H1 (cell line): ENCODE measurements at places on chromosomes 11 and 22. TPM values are rescaled to one million over a fixed set of nuclear protein-coding genes. Genes with fewer than 3 reads are reported as not detected.

The OR6M1 gene
- not detected in 2 replicates for polyA plus RNA-seq

The FANCF gene
- 10.0 and 11.6 TPM in 2 replicates for polyA plus RNA-seq

The FJX1 gene
- polyA plus RNA-seq = 6.3 and 10.0 TPM in 2 replicates

The OR5B21 gene
- not detected in 2 replicates for polyA plus RNA-seq

The NXPE1 gene
- not detected in 2 replicates for polyA plus RNA-seq

The DEPDC7 gene
- 1.4 and 3.1 TPM in 2 replicates for polyA plus RNA-seq

The GSTT2B gene
- polyA plus RNA-seq = 13.3 and 13.5 TPM in 2 replicates

The FBLN1 gene
- 159 and 233 TPM in 2 replicates for polyA plus RNA-seq

The CSF2RB gene
- polyA plus RNA-seq = 0.02 TPM in 1 of 2 replicates, not detected in the other

The ISX gene
- not detected in 2 replicates for polyA plus RNA-seq

The OR51B5 gene
- polyA plus RNA-seq = 0.06 TPM in 1 of 2 replicates, not detected in the other

The SERPIND1 gene
- not detected in 2 replicates for polyA plus RNA-seq

The ARRB1 gene
- polyA plus RNA-seq = 9.4 and 12.4 TPM in 2 replicates

The TSSC4 gene
- 34.0 and 49.6 TPM in 2 replicates for polyA plus RNA-seq

The SMPD1 gene
- 2.4 and 4.5 TPM in 2 replicates for polyA plus RNA-seq

The APOA5 gene
- 0.08 and 0.09 TPM in 2 replicates for polyA plus RNA-seq

The MMP27 gene
- polyA plus RNA-seq = not detected in 2 replicates

The ACTN3 gene
- 36.7 and 46.2 TPM in 2 replicates for polyA plus RNA-seq

The HBE1 gene
- polyA plus RNA-seq = 0.20 and 0.39 TPM in 2 replicates

The DCHS1 gene
- polyA plus RNA-seq = 8.2 and 8.9 TPM in 2 replicates

The TECTA gene
- polyA plus RNA-seq = 0.59 and 0.63 TPM in 2 replicates

The SPTBN2 gene
- polyA plus RNA-seq = 19.1 and 25.9 TPM in 2 replicates

The TMPRSS4 gene
- 0.11 and 0.13 TPM in 2 replicates for polyA plus RNA-seq

The UPB1 gene
- 0.05 and 0.09 TPM in 2 replicates for polyA plus RNA-seq

The E2F8 gene
- 3.8 and 5.4 TPM in 2 replicates for polyA plus RNA-seq

The SDHAF2 gene
- 81.1 and 114 TPM in 2 replicates for polyA plus RNA-seq

The DDB1 gene
- polyA plus RNA-seq = 239 and 306 TPM in 2 replicates

The LARGE1 gene
- polyA plus RNA-seq = 43.7 and 51.4 TPM in 2 replicates

The HIKESHI gene
- 65.9 and 90.2 TPM in 2 replicates for polyA plus RNA-seq

The MICAL3 gene
- polyA plus RNA-seq = 8.3 and 10.8 TPM in 2 replicates

The OR2D3 gene
- polyA plus RNA-seq = not detected in 2 replicates

The GPHA2 gene
- polyA plus RNA-seq = 4.4 and 5.4 TPM in 2 replicates

The MUC5B gene
- polyA plus RNA-seq = 0.03 and 0.44 TPM in 2 replicates

The JAM3 gene
- polyA plus RNA-seq = 17.8 and 19.6 TPM in 2 replicates
